ENCODE measurements at places on chromosomes 4 and X.
A peak's percentile ranks its signal among the peaks of the same experiment; 100 is the strongest.

- DNase-seq, result no peak
Observed at GRCh38 chr4:151957153-151957552, 196.3 kb upstream of the GATB start.

DNA sequence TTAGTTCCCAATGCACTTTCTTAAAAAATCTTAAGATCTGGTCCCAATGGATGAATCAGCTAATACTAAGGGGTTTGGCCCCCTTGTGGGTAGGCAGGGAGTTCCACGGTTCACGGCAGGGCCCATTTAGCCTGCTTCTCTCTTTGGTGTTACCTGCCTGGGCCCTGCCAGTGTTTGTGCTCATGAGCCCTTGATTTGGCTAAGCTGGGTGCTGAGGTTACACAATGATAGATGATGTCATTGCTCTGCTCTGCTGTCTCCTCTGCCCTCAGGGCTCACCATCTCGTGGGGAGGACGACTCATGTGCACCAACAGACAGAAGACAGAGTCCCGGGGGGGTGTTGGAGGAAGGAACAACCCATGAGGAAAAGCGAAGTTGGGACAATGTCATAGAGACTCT lies 24.4 kb downstream of the RTL5 start:
- DNase-seq, result no peak

GRCh38 chr4:106370214-106370613 lies 1.6 kb upstream of the GIMD1 start:
- no peak for DNase-seq

- DNase-seq, result no peak
Observed at GRCh38 chr4:41009411-41009810, 204.9 kb downstream of the APBB2 start.

DNA sequence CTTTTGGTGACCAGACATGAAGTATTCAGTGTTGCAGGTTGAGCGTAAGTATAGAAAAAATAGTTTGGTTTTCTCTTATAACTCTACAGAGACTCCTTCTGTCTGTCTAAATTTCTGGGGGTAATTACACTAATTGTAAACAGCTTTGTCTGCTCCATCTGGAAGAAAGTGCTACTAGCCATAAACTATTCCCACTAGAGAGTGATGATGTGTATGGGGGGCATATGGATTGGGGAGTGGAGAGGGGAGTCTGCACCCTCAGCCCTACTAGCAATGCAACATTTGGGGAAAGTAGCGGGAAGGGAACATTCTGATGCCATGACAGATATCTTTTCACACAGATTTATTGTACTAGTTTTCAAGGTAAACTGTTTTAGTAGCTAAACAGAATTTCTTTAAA lies 549.7 kb downstream of the TRIML1 start:
- no peak for DNase-seq

DNA sequence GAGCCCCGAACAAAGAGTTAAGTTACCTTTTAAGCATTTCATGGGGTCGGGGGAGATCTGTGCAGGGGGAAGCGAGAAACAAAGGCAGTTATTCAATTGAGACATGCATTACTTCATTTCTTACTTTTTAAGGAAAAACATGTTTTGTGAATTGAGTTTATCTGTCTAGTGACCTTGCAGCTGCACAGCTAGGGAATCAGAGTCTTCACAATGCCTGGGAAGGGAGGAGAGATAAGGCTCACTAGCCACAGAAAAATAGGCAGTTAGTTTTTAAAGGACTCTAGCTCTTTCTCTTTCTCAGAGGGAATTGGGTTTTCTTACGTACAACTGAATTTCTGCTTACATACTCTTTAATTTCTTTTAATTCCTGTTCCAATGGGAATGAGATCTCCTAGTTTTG lies 26.2 kb upstream of the ZBTB33 start:
- DNase-seq, result no peak

DNA sequence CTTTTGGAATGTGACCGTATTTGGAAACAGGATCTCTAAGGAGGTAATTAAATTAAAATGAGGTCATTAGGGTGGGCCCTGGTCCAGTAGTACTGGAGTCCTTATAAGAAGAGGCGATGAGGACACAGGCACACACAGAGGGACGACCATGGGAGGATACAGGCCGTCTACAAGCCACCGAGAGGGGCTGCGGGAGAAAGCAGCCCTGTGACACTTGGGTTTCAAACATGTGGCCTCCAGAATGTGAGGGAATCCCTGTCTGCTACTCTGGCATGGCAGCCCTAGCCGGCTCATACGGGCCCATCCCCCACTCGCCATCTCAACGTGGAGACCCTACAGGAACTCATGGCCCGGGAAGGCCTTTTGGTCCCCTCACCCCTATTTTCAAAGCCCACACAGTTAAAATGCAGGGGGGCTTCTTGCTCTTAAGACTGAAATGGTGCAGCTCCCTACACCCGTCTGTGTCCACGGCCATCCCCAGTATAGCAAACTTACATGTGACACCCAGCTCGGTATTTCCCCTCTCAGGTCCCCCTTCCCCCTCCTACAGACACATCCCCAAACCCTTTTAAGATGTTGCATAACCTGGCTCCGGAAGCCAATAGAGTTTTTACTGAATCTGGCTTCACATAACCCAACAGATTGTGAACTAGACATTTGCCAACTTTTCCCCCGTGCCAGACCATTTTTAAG lies 124.1 kb upstream of the TBL1X start:
- DNase-seq, result no peak

- DNase-seq, result no peak
Observed at GRCh38 chr4:76494243-76494642, 59.2 kb downstream of the SHROOM3 start.

DNA sequence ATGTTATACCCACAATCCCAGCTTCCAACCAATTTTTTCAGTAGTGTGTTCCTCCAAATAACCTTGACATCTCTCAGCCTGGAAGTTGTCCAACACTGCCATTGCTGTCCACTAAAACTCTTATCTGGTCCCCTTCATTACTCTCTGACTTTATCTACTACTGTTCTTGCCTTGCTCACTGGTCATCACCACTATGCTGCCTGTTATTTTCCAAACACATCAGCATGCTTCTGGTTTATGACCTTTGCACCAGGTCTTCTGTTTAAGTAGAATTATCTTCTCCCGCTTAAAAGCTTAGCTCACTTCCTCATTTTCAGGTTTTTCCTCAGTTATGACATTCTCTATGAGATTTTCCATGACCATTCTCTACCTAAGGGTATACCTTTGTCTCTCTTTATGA lies 5.5 kb downstream of the ELMOD2 start:
- no peak for DNase-seq

- no peak for DNase-seq
Observed at GRCh38 chrX:56797574-56798338, 68.7 kb downstream of the NBDY start.

GRCh38 chr4:150297861-150298474 lies 219.7 kb downstream of the DCLK2 start:
- peak; percentile 5 for DNase-seq

DNA sequence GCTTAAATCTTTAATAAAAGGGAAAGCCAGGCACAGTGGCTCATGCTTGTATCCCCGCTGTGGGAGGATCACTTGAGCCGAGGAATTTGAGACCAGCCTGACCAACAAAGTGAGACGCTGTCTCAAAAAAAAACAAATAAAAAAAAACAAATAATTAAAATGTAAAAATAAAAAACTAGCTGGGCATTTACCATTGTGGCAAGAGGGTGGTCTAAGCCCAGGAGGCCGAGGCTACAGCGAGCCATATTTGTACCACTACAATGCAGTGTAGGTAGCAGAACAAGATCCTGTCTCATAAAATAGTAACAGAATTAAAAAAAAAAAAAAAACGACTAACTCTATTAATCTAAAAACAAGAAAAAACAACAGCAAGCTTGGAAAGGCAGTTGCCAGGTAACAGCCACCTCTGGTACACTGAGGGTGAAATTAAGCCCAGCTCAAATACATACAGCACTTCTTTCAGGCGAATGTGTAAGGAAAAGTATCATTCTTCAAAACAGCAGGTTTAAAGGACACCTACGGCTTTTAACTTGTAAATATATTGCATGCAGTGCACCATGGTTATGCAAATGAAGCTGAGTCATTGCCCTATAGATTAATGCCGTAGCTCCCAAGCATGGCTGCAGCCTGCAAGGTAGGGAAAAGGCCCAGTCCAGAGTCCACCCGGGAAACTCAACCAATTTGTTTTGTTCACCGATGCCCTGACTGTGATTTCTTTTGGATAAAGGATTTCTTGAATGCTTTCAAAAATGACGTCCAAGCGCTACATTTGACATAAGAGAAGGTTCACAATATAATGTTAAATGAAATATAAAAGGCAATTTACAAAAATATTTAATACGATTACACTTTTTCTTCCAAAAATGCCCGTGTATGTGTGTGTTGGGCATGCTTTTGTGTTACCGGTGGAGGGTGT lies 14.5 kb upstream of the TXLNG start:
- DNase-seq, result no peak

DNA sequence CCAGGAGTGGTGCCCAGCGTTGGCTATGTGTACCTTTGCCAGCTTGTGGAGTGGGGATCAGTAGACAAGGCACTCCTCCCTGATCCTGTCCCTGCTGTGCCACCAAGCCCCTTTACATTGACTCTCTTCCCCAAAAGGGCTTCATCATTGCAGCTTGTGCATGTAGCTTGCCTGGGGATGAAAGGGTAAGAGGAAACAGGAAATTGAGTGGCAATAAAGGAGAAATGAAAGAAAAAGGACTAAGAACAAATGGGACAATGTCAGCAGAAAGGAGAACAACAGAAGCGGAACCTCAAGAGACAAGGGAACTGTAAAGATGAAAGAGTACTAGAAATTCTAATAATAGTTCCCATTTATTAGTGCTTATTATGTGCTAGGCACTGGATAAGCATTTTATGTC lies 8.7 kb upstream of the IL13RA1 start:
- no peak for DNase-seq

GRCh38 chrX:16788477-16788876 lies 2.2 kb downstream of the TXLNG start:
- DNase-seq, result no peak

- DNase-seq, result no peak
Observed at GRCh38 chrX:4944767-4945166, 1231.3 kb upstream of the PRKX start.

- DNase-seq, result no peak
Observed at GRCh38 chr4:7182616-7183015, 9.7 kb upstream of the SORCS2 start.

- no peak for DNase-seq
Observed at GRCh38 chr4:55574252-55574651, 17.8 kb downstream of the PDCL2 start.

DNA sequence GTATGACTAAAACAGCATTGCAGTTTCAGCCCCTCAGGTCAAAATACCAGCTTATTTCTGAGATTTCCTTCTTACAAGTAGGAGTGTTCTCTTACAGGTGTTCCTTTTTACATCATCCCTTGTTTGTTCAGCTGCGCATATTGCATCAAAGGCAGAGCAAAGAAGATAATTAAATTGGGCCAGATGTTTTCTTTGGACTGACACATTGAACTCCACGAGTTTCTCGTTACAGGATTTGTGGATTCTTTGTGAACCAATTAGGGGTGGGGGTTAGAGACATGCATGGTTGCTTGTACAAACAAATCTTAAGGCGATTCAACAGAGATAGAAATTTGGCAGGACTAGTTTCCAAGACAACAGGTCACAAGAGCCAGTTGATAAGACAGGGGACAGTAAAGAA lies 95.7 kb downstream of the SPANXN4 start:
- no peak for DNase-seq

GRCh38 chrX:16023790-16024734 lies 99.3 kb upstream of the GRPR start:
- DNase-seq, result no peak

- DNase-seq, result no peak
Observed at GRCh38 chr4:126124818-126125217, 810.1 kb downstream of the FAT4 start.

- DNase-seq, result no peak
Observed at GRCh38 chr4:118989098-118990080, 100.7 kb downstream of the SYNPO2 start.

DNA sequence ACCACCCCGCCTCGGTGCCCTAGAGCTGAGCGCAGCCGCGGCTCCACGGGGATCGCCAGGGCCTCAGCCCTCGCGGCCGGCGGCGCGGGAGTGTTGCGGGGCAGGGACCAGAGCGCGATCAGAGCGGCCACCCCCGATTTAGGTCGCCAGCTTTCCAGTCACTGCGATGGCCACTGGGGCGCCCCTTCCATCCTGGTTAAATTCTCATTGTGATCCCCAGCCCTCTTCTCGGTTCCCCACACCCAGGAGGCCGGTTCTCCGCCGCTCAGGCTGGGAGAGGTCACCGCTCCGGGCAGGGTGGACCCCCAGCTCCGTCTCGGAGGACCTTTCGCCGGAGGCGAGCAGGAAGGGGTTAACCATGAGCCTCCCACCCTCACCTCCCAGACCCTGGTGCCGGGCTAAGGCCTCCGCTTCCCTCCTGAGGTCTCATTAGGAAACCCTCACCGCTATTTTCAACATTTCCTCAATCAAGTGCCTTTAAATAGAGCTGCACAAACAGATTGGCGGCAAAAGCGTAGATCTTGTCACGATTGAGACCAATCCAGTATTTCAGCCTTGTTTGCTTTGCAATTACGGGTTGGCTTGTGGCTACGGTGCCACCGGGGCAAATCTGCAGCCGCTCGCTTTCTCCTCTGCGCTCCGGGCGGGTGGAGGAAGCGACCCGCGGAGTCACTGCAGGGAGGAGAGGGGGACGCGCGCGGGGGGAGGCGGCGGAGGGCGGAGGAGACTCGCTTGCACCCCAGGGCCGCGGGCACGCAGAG lies 8.3 kb upstream of the HAND2 start:
- no peak for DNase-seq

- DNase-seq, result no peak
Observed at GRCh38 chr4:8023696-8024033, 84.0 kb upstream of the AFAP1 start.

DNA sequence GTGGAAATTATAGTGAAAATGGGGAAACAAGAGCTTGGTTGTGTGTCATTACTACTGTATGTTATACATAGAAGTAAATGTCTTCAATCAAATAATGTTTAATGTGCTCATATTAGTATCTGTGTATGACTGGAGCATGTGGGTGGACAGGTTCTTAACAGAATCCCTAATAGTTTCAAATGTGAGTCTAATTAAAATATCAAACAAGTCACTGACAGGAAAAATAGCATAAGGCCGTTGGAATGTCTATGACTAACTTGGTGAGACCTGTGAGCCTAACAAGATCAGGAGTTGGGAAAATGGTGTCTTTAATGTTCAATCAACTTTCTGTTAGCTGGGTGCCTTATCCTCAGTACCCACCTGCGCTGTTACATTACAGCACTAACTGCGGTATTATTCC lies 6.2 kb upstream of the CXCL3 start:
- DNase-seq, result no peak

Measured in activated T-cell treated with anti-CD3 and anti-CD28 coated beads for 1 hour (primary cell).